ENCODE measurements at places on chromosomes 3 and 15. TPM values are rescaled to one million over a fixed set of nuclear protein-coding genes. Genes with fewer than 3 reads are reported as not detected.

GRCh38 chr15:81115054-81115939 is 18.8 kb upstream of the CFAP161 start:
- DNase-seq = no peak

DNA sequence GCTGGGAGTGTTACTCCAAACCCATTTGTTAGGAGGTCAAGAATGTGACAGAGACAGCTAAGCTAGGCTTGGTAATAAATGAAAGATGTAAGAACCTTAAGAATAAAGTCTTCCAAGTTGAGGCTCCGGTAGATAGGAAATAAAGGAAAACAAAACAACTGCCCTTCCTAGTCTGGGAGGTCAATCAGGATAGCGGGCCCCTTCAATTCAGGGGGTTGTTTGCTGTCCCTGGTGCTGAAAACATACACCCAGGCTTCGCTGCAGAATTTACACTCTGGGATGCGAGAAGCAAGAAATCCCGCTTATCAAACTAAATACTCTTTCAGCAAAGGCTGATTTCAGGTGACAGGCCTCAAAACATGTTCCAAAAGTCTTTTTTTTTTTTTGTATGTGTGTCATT is 393.4 kb downstream of the NTRK3 start:
- DNase-seq = no peak

DNA sequence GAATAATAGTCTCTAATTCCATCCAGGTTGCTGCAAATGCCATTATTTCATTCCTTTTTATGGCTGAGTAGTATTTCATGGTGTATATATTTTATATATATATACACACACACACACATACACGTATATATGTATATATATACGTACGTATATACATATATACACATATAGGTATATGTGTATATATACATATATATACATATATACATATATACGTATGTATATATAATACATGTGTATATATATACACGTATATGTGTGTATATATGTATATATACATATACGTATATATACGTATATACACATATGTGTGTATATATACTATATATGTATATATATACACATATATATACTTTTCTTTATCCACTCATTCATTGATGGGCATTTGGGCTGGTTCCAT is 13.7 kb upstream of the STRIT1 start:
- DNase-seq = no peak

Gene PIF1
- 0.47 TPM for total RNA-seq

DNA sequence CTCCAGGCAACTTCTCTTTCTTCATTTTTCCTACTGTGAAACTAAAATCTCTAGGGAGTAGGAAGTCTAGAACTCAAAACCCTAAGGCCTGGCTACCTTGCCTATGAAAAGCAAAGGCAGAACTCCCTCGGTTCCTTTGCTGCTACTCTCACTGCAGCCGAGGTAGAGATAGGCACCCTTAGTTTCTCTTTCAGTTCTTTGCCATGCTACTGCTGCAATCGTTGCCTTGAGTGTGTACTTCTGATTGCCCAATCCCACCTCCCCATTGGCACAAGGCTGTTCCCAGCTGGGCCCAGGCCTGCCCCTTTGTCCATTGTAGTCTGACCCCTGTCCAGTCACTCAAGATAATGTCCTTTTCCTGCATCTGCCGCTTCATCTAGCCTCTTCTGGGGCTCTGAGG is 92.3 kb upstream of the MRPS22 start:
- no peak for DNase-seq

Gene ARPP21
- 656 TPM for total RNA-seq

DNA sequence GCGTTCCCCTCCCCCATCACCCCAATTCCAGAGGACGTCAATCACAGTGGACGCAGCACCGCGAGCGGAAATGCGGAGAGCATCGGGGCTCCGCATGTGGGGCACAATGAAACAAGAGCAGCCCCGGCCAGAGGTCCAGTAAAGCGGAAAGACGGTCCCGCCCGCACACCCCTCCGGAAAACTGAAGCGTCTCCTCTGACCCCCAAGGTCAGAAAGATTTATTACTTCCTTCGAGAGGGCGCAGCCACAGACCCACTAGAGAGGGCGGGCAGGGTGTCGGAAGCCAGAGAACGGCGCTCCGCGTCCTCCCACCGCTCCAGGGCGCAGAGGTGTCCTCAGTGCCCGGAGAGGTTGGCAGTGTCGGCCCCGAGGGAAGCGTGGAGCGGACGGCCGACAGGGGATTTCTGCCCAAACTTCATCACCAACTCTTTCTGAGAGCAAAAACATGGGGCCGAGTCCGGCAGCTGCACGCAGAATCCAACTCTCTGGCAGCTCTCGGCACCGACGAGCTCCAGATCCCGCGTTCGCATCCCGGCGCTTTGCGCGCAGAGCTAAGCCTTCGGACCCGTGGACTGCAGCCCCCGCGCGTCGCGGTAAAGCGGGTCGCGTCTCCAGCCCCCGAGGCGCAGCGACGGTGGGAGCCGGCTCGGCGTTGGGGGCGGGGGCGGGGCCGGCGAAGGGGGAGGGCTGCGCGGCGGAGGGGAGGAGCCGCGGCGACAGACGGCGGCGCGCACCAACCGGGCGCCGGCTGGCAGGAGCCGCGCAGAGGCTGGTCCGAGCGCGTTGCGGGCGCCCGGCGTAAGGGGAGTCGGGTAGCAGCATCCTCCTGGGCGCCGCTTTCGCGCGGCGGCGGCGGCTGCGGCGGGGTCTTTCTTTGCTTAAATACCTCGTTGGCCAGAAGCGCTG is at the start of gene CHST2:
CHST2 (plus strand) TSS at position 763 of the 906 bp plus-strand sequence. CDS start 1,046 bp downstream, outside the sequence.
- DNase-seq = peak; percentile 66

GRCh38 chr15:85354948-85355347 is 25.5 kb upstream of the AKAP13 start:
- DNase-seq = no peak

Gene ZBED2
- total RNA-seq = not detected

DNA sequence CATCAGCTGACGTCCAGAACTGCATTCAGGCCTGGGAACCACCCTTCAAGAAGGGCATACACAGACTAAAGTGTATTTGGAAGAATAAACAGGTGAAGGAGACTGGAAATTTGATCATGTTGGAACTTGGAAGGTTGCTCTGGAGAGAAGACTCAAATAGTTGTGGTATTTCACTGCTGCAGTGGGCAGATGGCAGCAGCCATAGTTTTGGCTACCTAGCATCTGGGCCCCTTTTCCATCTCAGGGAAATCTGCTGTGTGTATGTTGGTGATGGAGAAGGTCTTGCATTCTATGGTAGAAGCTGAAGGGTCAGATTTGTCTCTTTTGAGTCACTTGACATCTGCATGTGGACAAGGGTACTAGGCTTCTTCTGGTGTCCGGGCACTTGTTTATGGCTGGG is 114.4 kb upstream of the FGF7 start:
- DNase-seq = no peak

GRCh38 chr3:104951426-104951825 is 415.3 kb upstream of the ALCAM start:
- no peak for DNase-seq

All from occipital lobe (tissue), 3 donors.